RWPE2 (cell line): ENCODE measurements at places on chromosomes 5 and 9.

DNA sequence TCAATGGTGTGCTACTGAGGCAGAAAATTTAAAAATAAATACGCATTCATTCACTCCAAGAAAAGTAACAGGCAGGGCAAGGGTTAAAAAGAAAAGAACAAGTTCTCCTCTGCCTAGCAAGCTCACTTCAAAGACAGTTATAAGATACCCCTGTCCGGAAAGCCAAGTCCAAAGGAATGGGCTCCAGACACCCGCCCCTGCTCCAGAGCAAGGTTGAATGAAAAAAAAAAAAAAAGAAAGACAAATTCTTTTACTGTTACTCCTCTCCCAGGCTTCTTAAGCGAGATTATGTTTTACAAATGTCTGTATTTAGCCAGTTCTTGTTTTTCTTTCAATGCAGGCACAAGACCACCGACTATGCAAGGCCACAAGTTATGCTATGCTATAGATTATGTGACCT is 9.1 kb upstream of the ANXA2R start:
- DNase-seq: no peak

DNA sequence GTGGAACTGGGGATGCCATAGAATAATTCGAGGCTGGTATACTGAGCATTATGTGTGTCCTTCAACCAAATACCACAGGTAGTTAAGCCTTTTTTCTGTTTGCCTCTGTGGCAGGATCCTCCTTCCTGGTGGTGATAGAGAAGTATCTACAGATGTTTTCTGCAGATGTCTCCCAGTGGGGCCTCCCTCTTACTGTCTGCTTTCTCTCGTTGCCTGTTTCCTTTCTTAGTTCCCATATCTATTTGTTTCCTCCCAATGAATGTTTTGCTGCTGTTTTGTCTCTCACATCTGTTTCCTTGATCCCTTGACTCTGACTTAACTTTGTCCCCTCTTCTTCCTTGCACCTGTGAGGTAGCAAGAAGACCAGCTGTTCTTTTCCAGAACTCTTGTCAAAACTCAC is 130.9 kb upstream of the NUDT12 start:
- no peak for DNase-seq

DNA sequence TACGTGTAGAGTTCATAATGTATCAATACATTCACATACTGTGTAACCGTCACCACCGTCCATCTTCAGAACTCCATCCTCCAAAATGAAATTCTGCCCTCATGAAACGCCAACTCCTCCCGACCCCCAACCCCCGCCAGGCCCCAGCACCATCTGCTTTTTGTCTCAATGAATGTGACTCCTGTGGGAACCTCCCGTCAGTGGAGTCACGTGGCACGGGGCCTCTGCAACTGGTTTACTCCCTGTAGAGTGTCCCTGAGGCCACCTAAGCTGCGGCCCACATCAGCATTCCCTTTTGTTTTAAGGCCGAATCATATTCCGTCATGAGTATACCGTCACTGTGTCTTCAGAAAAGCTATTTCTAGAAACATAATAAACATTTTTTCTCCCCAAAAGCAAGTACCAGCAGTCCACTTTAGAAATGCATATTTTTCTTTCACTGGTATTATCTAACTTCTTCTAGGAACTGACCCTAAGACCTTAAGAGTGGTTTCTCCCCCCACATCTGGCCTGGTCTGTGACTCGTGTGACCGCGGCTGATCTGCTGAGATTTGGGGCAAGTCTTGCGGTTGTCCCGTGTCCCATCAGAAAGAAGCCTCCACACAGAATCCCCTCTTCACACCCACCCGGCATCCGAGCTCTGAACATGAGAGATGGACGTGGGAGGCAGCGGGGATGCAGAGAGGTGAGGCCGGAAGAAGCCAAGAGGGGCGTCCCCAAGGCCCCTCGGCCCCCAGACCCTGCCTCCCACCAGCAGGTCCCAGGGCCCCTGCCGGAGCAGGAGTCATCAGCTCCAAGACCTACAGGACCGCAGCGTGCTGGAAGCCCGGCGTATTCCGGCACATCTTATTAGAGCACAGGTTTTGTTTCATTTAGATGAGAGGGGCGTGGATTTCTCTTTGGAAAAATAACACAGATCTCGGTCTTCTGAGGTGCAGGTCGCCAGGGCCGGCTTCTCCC is 38.3 kb downstream of the SLC6A3 start:
- DNase-seq: peak; percentile 58

DNA sequence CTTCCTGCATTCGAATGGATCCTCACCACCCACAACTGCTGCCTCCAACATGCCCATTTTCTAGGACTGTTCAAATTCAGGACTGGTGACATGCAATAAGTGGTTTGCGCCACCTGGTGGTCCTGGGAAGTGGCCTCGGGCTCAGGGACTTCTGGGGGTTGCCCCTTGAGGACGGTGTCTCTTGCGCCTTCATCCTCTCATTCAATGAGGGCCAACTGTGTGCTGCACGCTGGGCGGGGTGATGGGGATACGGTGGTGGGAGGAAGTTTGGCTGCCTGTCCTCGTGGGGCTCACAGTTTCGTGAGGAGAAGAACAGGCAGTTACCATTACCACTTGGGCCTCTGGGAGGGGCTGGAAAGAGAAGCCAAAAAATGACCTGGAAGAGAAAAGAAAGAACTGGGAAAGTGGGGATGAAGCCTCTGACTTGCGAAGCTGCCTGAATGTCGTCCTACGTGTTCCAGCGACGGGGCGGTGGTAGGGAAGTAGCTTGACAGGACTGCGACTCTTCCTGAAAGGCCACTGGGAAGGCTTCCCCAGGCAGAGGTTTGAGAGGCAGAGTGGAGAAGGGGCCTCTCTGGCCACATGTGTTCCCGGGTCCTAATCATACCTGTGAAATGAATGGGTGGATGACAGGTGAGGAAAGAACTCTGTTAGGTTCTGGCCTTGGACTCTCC is 49.0 kb downstream of the PSD2 start:
- DNase-seq: no peak

GRCh38 chr9:110025551-110026170 is 182.3 kb downstream of the C9orf152 start:
- DNase-seq: no peak

- no peak for DNase-seq
Measured at GRCh38 chr5:61119066-61119465, 43.2 kb downstream of the SMIM15 start.

DNA sequence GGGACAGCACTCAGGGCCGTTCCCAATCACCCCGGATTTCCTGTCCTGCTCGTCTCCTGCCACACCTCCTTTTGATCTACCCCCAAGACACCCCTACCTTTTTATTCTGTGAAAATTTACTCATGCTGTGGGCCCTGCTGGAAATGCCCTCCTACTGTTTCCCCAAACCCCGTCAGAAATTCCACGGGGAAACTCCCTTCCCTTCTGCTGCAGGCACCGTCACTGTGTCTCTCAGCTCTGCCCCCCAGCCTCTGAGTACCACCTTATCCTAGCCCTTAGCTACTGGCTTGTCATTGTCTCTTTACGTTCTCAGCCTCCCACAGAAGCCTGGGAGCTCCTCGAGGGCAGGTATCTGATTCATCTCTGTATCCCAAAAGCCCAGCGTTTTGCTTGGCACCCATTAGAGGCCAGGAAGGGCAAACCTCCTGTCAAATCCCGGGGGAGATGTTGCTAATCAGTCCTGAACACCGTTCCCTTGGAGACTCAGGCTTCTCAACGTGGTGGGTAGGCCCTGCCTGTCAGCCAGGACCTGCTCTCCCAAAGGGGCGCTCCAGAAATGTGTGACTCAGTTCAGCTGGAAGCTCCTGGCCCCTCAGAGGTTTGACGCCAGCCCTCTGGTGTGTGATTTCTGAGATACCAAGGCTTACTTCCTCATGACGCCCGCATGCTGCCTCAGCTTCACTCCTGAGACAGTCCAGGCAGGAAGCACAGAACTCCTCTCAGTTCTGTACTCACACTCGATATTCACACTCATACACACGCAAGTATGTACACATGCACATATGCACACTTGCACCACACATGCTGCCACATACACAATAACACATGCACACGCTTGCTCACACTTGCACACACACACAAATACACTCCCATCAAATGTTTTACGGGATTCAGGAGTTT is 50.7 kb upstream of the GRHPR start:
- no peak for DNase-seq

DNA sequence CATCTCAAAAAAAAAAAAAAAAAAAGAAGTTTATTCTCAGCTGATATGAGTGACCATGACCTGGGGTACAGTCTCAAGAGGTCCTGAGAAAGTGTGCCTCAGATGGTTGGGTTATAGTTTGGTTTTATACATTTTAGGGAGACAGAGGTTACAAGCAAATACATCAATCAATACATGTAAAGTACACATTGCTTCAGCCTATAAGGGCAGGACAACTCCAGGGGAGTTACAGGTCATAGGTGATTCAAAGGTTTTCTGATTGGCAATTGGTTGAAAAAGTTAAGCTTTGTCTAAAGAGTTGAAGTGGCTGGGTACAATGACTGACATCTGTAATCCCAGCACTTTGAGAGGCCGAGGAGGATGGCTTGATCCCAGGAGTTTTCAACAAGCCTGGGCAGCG is 2.3 kb upstream of the GMCL2 start:
- DNase-seq: no peak

DNA sequence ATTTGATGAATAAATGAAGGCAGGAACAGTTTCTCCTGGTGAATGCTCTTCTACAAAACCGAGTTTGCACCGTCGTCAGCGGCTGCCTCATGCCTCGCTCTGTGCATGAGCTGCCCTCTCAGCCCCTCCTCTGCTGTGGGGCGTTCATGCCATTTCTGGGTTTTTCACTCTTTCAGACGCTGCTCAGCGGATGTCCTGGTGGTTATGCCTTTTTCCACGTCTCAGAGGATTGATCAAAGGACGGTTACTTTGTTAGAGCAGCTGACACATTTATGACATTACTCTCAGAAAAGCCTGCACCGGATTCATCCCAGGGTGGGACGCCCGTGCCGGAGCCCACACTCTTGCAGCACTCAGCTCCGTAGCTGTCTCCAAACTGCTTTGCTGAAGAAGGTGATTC is 195.9 kb upstream of the PPP1R26 start:
- DNase-seq: no peak

GRCh38 chr9:20243841-20244240 is 378.5 kb downstream of the MLLT3 start:
- DNase-seq: no peak

DNA sequence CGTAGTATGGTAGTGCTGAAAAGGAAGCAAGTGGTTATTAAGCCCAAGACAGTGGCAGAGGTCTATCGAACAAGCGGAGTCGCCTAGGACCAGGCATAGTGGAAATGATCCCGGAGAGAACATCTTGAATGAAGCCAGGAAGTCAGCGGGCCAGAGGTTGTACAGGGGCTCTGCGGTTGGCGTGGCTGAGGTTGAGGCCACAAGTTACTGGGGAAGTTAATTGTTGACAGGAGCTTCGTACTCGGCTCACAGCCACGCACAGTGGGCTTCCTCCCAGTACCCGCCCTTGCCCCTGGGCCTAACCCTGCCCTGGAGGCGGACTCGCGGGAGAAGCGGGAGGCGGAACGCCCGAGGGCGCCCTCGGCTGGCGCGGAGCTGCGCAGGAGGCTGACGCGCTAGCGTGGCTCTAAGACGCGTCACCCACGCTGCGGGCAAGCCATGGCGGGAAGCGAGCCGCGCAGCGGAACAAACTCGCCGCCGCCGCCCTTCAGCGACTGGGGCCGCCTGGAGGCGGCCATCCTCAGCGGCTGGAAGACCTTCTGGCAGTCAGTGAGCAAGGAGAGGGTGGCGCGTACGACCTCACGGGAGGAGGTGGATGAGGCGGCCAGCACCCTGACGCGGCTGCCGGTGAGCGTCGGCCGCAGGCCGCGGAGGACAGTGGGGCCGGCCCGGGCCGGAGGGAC is at the start of gene FBXO4:
FBXO4 (plus strand) TSS at position 410 of the 683 bp plus-strand sequence; CDS start at position 439, 29 bp downstream.
- peak; percentile 81 for DNase-seq

DNA sequence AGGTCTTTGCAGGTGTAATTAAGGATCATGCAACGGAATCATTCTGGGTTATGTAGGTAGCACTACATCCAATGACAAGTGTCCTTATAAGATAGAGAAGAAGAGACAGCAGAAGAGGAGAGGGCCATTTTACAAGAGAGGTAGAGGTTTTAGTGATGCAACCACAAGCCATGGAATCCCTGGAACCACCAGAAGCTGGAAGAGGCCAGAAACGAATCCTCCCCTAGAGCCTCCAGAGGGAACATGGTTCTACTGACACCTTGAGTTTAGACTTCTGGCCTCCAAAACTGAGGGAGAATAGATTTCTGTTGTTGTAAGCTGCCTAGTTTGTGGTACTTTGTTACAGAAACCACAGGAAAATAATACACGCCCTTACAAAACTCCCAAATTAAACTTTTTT is 3.5 kb downstream of the FYB1 start:
- no peak for DNase-seq

GRCh38 chr9:120920806-120921178 is 5.8 kb downstream of the TRAF1 start:
- DNase-seq: no peak

DNA sequence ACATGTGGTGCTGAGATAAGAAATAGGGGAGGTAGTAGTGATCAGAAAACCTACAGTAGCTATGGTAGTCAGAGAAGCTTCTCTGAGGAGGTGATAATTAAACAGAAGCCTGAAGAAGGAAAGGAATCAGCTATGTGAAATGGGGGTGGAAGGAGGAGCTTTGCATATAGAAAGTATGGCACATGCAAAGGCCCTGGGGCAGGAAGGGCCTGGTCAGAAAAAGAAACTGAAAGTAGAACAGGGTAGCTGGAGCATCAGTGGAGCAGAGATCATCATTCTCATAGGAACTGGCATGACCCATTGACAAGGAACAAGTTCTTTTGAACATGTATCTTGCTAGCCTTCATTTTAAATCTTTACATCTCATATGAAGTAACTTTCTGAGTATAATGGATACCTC is 80.7 kb upstream of the ADRA1B start:
- no peak for DNase-seq

- DNase-seq: no peak
Measured at GRCh38 chr5:88687373-88687911, 195.5 kb downstream of the MEF2C start.

GRCh38 chr9:13364271-13365000 is 84.9 kb upstream of the MPDZ start:
- DNase-seq: no peak

GRCh38 chr9:33011831-33012230 is 10.4 kb upstream of the APTX start:
- DNase-seq: no peak

DNA sequence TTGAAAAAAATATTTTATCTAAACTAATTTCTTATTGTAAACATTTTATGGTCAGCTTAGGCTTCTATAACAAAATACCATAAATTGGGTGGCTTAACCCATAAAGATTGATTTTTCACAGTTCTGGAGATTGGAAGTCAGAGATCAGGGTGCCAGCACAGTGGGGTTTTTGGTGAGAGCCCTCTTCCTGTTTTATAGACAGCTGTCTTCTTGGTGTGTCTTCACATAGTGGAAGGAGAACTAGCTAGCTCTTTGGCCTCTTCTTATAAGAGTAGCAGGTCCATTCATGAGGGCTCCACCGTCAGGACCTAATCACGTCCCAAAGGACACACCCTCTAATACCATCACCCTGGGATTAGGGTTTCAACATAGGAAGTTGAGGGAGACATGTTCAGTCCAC is 26.6 kb downstream of the OTULINL start:
- DNase-seq: no peak
